ENCODE measurements at places on chromosomes 6 and 20. TPM values are rescaled to one million over a fixed set of nuclear protein-coding genes. Genes with fewer than 3 reads are reported as not detected.
A peak's percentile ranks its signal among the peaks of the same experiment; 100 is the strongest.

DNA sequence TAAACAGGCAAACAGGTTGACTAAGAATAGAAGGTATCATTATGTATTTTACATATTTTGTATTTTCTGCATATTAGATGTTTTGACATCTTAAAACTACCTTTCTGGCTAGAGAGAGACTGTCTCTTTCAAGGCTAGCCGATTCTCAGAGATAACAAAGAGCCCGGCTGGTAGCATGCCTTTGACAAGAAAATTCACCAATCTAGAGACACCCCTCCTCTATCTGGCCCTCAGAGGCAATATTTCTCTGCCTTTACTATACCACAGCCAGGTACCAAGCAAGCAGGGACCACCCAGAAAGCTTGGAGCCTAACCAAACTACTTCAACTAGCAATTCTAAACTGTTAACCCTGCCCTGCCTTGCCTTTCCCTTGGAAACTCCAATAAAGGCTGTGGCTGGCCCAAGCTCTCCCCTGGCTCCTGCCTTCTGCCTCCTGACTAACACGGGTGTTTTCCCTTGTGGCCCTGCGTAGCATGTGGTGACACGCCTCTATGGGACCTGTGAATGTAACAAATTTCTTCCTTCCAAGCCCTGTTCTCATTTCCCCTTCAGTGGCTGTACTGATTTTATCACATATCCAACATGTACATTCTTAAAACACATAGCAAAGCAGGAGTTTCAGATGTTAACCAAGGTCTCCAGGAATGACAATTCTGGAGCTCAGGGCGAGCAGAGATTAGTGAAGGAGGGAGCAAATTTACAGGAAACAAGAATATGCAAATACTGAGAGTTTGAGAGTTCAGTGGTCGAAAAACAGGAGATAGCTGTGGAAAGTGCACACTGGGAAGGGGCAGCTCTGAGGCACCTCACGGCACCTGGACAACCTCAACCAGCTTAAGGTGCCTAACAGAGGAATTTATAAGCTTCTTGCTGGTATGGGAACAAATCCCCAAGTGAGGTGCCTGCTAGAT, 120.8 kb downstream of the BACH2 start:
- no peak for DNase-seq

DNA sequence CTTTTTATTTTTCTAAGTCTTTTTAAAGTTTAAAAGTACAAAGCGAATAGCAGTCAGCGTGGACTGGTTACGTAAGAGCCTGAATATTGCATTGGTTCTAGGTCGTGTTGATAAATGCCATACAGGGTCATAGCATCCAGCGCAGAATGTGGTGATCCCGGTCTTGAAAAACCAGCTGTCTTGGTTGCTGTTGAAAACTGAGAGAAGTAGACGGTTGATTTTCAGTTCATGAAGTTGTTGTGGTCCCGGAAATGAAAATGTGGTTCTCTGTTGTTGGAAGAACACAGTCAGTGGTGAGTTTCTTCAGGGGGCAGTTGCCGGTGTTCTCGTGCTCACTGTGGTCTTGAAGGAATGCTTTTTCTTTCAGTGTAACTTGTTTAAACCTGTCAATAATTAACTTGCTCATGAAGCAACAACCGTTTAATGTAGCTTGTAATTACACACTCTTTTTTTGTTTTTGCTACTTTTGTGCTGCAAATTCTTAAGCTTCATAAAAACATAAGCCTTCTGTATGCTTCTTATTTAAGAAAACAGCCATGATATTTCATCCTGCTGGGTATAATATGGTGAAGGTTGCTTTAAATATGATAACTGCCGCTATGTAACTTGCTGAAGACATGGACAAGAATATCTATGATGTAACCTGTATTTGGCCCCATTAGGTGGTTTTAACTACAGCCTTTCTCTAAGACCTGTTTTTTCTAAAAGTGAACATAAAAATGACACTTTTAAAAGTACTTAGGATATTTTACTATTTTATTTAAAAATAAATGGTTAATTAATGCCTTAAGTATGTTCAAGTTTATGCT, 64.8 kb upstream of the KIF25 start:
- peak; percentile 75 for DNase-seq

- DNase-seq = no peak
Measured at GRCh38 chr20:61734733-61735502, 330.8 kb downstream of the TAF4 start.

LINC00237 gene
- not detected for total RNA-seq

DNA sequence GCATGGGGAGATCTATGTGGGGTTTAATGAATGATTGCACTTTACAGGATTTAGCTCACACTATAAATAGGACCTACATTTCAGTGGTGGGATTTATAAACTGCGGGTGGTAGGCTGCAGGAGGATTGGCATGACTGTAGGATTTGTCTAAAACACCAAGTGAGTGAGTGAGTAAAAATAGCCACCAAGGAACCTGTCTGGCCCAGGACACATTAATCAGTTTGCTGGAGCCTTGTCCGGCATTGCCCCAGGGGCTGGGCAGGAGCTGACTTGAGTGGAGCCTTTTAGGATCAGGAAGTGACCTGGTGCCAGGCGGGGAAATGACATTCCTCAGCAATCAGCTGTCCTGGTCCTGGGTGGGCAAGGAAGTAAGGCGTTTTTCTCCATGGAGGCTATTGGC, 278.7 kb upstream of the PRND start:
- DNase-seq = no peak

- no peak for DNase-seq
Measured at GRCh38 chr6:52574709-52575501, 2.0 kb downstream of the TRAM2 start.

- DNase-seq = no peak
Measured at GRCh38 chr6:441126-441920, 49.8 kb downstream of the IRF4 start.

DNA sequence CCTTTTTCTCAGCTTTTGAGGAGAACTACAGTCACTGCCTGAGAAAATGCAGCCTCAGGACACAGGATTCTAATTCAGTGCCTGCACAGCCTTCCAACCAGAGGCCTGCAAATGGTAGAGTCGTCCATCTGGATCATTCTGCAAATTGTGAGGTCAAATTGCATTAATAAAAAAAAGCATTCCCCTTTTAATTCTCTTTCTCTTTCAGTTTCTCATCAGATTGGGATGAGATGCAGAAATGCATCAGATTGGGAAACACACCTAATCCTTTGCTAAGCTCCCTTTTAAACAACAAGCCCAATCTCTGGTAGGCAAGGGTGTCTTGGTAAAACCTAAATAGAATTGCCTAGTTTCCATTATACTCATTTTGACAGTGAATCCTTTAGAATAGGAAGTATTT, 838.8 kb downstream of the MAFB start:
- DNase-seq = no peak

DNA sequence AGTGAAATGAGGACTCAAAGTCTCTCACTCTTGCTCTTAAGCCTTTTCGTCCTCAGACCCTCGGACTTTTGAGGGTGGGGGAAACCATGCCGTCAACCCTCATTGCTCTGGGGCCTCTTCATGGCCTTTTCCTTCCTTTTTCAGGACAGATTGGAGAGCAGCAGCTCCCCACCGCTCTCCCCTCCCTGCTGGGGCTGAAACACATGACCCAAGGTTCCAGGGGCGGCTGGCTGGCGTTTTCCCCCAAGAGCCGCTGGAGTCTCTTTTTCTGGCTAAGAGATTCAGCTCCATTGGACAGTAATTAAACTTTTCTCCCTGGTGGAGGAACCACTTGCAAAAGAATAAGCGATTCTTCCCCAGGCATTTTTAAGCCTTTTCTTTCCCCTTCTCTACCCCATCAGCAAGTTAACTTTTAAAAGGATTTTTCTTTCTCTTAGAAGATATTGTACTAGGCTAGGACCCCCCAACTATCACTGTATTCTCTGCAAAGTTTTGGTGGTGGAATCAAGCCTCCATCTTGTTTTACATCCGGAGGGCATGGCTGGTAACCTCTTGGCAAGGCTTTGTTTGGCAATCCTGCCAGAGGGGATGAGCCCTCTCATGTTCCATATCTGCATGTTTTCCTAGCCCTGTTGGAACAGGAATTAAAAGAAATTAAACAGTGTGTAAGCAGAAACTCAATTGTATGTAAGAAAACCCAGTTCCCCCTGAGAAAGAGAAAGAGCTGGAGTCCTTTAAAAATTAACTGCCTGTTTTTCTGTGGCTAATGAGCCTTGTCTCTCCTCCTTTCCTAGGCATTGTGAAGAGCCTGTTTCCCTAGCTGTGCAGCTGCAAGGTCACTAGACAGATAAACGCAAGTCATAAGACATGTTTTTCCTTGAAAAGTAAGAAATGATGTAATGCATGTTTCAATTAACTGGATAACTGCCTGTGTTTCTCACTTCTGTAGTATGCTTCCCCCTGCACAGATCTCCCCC, 100.8 kb upstream of the GPR6 start:
- peak; percentile 89 for DNase-seq

DEFB124 gene
- total RNA-seq = not detected

BEND6 gene
- 7.7 TPM for total RNA-seq

DNA sequence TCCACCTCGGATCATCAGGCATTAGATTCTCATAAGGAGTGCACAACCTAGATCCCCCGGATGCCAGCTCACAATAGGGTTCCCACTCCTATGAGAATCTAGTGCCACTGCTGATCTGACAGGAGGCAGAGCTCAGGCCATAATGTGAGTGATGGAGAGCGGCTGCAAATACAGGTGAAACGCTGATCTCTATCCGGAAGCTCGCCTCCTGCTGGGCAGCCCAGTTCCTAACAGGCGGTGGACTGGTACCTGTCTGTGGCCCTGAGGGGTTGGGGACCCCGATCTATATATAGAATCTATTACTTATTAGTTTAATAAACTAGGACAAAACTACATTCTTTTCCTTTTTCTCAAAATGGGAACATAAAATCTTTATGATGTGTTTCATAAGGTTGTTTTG, 741.9 kb downstream of the RFPL4B start:
- DNase-seq = no peak

- DNase-seq = no peak
Measured at GRCh38 chr6:94127716-94128115, 708.4 kb upstream of the EPHA7 start.

- peak; percentile 10 for DNase-seq
Measured at GRCh38 chr6:168994956-168995355, 258.7 kb downstream of the THBS2 start.

GNAS-AS1 gene
- total RNA-seq = 5.2 TPM

GRCh38 chr6:10138917-10139316, 276.0 kb downstream of the TFAP2A start:
- peak; percentile 47 for DNase-seq

DNA sequence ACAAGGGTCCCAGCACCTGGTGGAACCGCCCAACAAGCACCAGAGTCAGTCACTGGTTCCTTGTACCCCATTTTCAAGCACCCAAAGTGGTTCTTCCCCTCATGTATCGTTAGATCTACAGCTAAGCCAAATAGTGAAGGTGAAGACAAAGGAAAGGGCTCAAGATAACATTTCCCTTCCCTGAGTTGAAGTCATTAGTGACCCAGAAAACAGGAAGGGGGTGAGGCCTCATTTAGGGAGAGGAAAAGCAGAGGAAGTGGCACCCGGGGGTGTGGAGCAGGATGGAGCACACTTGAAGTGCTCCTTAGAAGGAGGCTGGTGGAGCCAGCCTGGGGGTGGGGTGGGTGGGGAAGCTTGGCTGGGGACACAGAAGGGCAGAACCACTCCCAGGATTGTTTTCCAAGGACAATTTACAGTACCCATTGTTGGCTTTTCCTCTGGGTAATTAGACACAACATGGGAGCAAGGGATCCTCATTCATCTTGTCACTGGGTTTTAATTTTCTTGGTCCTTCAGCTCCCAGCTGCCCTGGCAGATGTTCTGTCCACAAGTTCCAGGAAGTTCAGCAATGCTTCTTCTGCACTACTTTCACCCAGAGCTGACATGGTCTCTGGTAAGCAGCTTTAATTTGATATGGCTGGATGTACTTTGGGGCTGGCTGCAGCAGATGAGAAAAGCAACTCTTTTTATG, 73.3 kb upstream of the CD93 start:
- no peak for DNase-seq

GRCh38 chr6:53795340-53795701, 516 bp downstream of the LRRC1 start:
- peak; percentile 46 for DNase-seq

GRCh38 chr20:18683839-18684238, 96.0 kb downstream of the DTD1 start:
- no peak for DNase-seq

DNA sequence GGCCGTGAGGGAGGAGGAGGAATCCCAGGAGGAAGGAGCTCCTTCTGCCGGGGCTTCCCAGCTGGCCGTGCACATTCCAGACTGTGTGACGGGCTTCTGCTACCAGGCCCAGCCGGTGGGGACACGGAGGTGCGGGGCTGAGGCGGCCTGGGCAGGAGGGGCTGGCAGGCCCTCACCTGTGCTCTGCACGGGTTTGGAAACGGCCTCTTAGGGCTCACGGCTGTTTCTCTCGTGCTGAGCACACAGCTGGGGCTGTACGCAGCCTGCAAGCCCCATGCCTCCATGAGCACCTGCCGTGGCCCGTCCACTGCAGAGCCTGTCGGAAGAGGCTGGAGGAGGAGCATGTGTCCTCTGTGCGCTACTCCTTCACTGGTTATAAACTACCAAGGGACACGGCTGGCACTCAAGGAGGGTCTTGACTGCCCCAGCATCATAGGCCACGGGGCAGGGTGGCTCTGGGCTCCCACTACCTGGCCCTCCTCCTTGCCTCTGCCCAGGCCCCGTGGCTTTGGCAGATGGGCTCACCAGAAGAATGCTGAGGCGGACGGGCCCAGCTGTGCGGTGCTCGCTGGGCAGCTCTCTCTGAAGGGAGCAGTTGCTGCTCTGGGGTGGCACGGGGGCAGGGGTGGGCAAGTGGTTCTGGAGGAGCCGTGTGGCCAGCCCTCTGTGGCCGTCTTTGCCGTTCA, 15.8 kb downstream of the NPEPL1 start:
- DNase-seq = no peak

VTA1 gene
- 78.5 TPM for total RNA-seq

DNA sequence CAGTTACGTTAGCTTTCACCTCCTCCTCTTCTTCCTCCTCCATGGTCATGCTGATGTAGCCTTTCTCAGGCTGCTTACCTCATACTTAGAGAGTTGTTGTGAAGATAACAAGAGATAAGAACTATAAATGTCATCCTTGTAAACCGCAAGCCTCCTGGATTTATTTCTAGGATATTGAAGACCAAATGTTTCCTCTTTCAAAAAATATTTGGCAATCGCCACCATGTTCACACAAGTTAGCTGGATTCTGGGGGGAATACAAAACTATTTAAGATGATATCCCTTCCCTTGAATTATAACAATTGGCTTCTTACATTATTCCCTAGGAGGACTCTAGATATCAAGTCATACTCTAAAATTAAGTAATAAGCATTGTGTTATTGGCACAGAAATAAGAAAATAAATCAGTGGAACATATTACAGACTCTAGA, 99.8 kb upstream of the PLEKHG1 start:
- DNase-seq = no peak

DNA sequence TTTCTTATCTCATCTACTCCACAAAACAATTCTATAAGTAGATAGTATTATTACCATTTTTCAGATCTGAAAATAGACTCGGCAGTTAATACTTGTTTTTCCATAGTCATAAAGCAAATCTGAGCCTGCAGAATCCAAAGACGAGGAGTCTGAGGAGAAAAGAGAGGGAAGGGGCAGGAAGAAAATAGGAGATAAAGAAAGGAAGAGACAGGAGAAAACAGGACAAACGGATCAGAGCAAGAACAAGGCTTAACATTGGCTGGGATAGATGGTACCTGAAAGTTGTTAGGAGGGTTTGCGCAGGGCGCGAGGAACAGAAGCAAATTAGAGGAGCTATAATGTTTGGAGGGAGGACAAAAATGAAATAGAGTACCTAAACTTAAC, 639 bp upstream of the PPIL1 start:
- DNase-seq = no peak
